Right atrium auricular region (tissue), 2 donors: ENCODE measurements at places on chromosomes 3 and 15. TPM values are rescaled to one million over a fixed set of nuclear protein-coding genes. Genes with fewer than 3 reads are reported as not detected.

Gene LRRC15
- 0.07 TPM for total RNA-seq

Gene ATP6V1A
- 21.7 TPM for total RNA-seq

Gene ROBO1
- total RNA-seq, result 7.6 TPM

Gene TGFBR2
- 210 TPM for total RNA-seq

GRCh38 chr15:78148392-78149067 is 632 bp upstream of the IDH3A start:
- no peaks in the 10 kb centered on the region for H3K36me3 ChIP-seq
- peak overlapping the region; percentile 97 for H3K27ac ChIP-seq

GRCh38 chr3:52798978-52799476 is 4.4 kb downstream of the ITIH3 start:
- no peaks in the 10 kb centered on the region for H3K36me3 ChIP-seq
- no peaks in the 10 kb centered on the region for H3K27me3 ChIP-seq

DNA sequence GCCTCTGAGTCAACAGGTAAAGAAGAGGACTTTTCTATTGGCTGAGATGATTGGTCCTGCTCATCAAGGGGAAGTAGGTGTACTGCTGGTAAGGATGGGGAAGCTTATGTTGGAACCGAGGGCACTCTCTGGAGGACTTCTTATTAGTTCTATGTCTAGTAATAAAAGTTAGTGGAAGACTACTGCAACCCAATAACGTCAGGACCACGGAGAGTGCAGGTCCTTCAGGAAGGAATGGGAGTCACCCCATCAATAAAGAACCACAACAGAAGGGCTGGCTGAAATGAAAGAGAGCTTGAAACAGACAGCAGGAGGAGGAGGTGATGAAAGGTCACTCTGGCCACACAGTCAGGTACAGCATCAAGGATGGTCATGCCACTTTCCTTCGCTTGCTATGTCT is 68.8 kb upstream of the PRR23E start:
- DNase-seq, result no peak
- H3K27ac ChIP-seq, result no peak overlapping the region
- H3K27me3 ChIP-seq, result no peaks in the 10 kb centered on the region

DNA sequence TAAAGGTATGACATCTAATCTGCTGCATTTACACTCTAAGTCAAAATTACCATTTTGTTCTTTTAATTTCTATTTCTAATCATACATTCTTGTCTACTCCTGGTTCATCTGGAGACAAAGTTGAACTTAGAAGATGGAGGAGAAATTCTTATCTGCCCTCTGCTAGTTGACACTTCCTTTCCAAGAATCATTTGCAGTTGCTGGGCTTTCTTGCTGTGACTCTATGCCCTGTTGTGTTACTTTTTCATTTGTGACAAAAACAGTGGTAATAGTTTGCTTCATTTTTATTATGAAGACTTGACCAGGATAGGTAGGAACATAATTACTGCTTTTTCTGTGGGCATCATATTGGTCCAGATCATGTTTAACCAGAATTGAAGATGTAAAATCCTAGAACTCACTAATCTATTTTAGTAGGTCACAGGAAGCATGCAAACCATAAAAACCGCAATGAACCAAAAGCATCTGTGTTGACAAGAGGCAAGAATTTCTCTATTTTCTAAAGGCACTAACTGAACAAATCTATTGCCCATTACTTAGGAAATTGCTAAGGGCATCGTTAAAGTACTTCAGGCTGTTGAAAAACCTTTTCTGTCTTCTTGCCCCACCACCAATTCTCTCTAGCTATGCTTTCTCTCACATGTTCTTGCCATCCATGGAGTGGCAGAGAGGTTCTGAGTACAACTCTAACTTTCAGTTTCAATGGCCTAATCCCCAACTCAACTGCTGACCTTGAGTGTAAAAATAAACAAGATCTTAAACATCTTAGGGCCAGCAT is 4.2 kb upstream of the CCR2 start:
- no peak for DNase-seq
- no peaks in the 10 kb centered on the region for H3K27me3 ChIP-seq
- H3K4me1 ChIP-seq, result no peaks in the 10 kb centered on the region
- no peaks in the 10 kb centered on the region for H3K36me3 ChIP-seq
- no peak overlapping the region for H3K4me3 ChIP-seq

GRCh38 chr3:7728566-7729519 is 772.8 kb upstream of the LMCD1 start:
- H3K4me3 ChIP-seq, result no peak overlapping the region
- DNase-seq, result no peak
- no peak overlapping the region for H3K27ac ChIP-seq
- H3K36me3 ChIP-seq, result no peaks in the 10 kb centered on the region
- H3K27me3 ChIP-seq, result no peaks in the 10 kb centered on the region

DNA sequence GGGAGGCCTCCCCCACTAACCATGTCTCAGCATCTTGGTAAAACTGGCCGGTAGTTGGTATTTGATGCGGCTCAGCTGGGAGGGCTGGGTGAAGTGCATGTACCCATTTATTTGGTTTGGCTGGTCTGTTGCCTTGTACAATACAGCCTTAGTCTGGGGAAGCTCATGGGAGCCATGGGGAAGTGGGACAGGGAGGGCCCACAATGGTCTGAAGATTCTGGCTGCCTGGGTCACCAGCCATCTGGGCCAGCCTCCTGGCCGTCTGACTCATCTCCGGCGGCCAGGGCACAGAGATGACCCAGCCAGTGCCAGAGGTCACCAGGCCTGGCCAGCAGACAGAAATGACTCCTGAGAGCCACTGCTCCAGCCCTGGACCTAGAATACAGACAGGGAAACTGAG is 51.6 kb upstream of the SMAD6 start:
- no peaks in the 10 kb centered on the region for H3K27me3 ChIP-seq
- peak; percentile 91 for DNase-seq
- no peaks in the 10 kb centered on the region for H3K36me3 ChIP-seq
- no peaks in the 10 kb centered on the region for H3K4me1 ChIP-seq
- H3K4me3 ChIP-seq, result no peak overlapping the region

GRCh38 chr3:135736740-135737139 is 228.8 kb upstream of the PPP2R3A start:
- no peak overlapping the region for H3K4me3 ChIP-seq
- no peaks in the 10 kb centered on the region for H3K36me3 ChIP-seq
- DNase-seq, result no peak
- no peak overlapping the region for H3K27ac ChIP-seq
- no peaks in the 10 kb centered on the region for H3K4me1 ChIP-seq

DNA sequence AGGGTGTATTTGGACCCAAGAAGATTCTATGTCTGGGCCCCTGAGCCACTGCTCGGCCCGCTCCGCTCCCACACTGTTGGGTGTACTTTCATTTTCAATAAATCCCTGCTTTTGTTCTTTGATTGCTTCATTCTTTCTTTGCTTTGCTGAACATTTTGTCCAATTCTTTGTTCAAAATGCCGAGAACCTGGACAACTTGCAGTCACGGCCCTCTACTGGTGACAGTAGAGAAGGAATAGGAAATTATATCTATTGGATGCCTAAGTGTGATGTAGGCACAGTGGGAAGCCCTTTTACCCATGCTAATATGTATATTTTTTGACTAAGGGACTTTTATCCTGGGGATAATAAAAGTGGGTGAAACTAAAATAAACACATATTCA is 340.8 kb downstream of the LRRC3B start:
- H3K4me3 ChIP-seq, result no peak overlapping the region
- no peak overlapping the region for H3K27ac ChIP-seq
- H3K36me3 ChIP-seq, result no peaks in the 10 kb centered on the region
- H3K4me1 ChIP-seq, result no peaks in the 10 kb centered on the region
- H3K27me3 ChIP-seq, result no peaks in the 10 kb centered on the region

DNA sequence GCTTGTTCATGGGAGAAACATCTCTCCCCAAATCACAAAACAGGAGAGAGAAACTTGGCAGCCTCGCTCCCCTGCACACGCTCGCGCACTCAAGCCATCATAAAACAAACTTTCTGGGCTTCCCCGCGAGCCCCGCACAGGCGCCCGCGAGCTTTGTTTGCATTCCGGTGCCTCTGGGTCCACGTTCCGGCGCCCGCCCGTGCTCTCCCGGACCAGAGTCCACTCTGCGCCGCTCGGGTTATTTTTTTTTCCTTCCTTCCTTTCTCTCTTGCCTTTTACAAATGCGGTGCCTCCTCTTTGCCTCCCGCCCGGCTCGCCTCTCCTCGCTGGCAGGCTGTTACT is 363 bp downstream of the MAGI1 start:
- peaks cover 32% of the 10 kb centered on the region for H3K4me1 ChIP-seq
- no peaks in the 10 kb centered on the region for H3K27me3 ChIP-seq
- no peaks in the 10 kb centered on the region for H3K36me3 ChIP-seq
- H3K27ac ChIP-seq, result peak overlapping the region; percentile 89
- H3K4me3 ChIP-seq, result peak overlapping the region; percentile 67

DNA sequence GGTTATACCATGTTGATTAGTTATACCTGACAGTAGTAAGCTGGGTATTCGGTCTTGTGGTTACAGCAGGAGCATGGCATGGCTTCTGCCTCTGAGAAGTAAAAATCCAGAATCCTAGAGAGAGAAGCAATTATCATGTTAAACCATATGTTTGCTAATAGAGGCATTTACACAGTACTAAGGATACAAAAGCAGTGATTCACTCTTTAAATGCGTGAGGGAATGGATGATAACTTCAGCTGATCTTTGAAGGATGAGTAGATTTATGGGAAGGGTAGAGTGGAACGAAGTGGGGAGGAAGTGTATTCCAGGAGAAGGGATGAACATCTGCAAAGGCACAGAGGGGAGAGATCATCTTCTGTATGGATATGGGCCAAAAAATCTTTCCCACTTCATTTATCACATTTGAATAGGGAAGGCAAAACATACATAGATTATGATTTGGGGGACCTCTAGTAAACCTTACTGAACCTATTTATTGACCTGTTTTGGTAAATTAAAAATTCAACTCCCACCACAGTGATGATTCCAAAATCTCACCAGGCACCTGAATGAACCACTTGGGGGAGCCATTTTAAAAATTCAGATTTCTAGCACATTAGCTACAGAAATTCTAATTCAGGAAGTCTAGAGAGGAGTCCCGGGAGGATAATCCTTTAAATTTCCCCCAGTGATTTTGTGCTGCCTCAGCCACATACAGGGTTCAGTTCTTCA is 35.1 kb downstream of the IGSF10 start:
- no peaks in the 10 kb centered on the region for H3K36me3 ChIP-seq
- no peak overlapping the region for H3K27ac ChIP-seq
- H3K4me3 ChIP-seq, result no peak overlapping the region
- no peak for DNase-seq
- no peaks in the 10 kb centered on the region for H3K27me3 ChIP-seq
- H3K4me1 ChIP-seq, result no peaks in the 10 kb centered on the region

GRCh38 chr3:55185380-55185779 is 257.5 kb upstream of the LRTM1 start:
- H3K27ac ChIP-seq, result no peak overlapping the region
- H3K36me3 ChIP-seq, result no peaks in the 10 kb centered on the region
- H3K27me3 ChIP-seq, result no peaks in the 10 kb centered on the region
- H3K4me1 ChIP-seq, result no peaks in the 10 kb centered on the region
- H3K4me3 ChIP-seq, result no peak overlapping the region
- DNase-seq, result no peak

DNA sequence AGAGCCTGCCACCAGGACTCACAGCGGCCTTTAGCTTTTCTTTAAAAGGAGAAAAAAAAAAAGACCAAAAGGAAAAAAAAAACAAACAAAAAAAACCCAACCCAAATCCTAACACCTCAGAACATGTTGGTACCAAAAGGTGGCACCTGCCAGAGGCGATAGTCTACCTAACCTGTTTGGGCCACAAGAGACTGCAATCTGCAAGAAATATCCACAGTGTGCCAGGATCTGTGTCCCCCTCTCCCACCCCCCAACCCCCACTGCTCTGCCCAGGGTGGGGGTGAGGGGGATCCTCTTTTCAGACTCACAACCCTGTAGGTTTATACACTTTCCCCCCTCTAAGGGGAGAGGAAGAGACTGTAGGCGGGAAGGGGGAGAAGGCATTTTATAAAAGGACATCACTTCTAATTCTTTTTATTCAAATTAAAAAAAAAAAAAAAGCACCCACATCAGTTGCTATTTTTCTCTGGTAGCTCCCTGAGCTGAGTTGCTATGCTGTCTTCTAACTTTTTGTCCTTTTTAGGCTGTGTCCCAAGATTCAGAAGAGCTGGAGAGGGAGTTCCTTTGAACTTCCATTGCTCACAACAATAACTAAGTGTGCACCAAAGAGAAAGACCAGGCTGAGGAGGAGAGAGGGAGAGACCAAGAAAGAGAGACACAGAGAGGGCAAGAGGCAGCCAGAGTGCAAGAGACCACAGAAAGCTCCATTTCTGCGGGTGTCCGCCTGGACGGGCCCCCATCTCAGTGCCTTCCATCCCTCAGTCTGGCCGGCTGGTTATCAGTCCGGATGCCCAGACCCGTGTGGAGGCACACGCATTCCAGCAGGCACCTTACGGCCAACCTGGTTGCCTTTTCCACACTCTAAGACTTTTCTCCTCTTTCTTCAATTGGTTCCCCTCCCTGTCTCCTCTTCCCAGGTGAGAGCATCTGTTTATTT is 48.9 kb downstream of the TLE3 start:
- H3K4me3 ChIP-seq, result no peak overlapping the region
- no peaks in the 10 kb centered on the region for H3K4me1 ChIP-seq
- DNase-seq, result no peak
- H3K36me3 ChIP-seq, result peaks cover 44% of the 10 kb centered on the region
- H3K27ac ChIP-seq, result no peak overlapping the region

- H3K27ac ChIP-seq, result no peak overlapping the region
- no peak for DNase-seq
- no peaks in the 10 kb centered on the region for H3K4me1 ChIP-seq
- H3K4me3 ChIP-seq, result no peak overlapping the region
Measured at GRCh38 chr3:56833022-56833421, 31.3 kb upstream of the ARHGEF3 start.

GRCh38 chr3:123720638-123721037 is 135.8 kb upstream of the HACD2 start:
- no peaks in the 10 kb centered on the region for H3K36me3 ChIP-seq
- H3K27ac ChIP-seq, result peak overlapping the region; percentile 71
- no peak for DNase-seq

GRCh38 chr3:107313711-107314110 is 63.5 kb upstream of the CCDC54 start:
- no peaks in the 10 kb centered on the region for H3K27me3 ChIP-seq
- no peak for DNase-seq
- H3K4me3 ChIP-seq, result no peak overlapping the region
- H3K27ac ChIP-seq, result no peak overlapping the region
- no peaks in the 10 kb centered on the region for H3K36me3 ChIP-seq

- H3K27me3 ChIP-seq, result no peaks in the 10 kb centered on the region
- DNase-seq, result no peak
- no peaks in the 10 kb centered on the region for H3K36me3 ChIP-seq
Measured at GRCh38 chr3:149489060-149489690, 14.7 kb downstream of the TM4SF4 start.

GRCh38 chr15:73965094-73965757 is 26.9 kb downstream of the STOML1 start:
- no peak for DNase-seq
- no peaks in the 10 kb centered on the region for H3K27me3 ChIP-seq
- H3K27ac ChIP-seq, result no peak overlapping the region
- no peaks in the 10 kb centered on the region for H3K36me3 ChIP-seq
- H3K4me3 ChIP-seq, result no peak overlapping the region

DNA sequence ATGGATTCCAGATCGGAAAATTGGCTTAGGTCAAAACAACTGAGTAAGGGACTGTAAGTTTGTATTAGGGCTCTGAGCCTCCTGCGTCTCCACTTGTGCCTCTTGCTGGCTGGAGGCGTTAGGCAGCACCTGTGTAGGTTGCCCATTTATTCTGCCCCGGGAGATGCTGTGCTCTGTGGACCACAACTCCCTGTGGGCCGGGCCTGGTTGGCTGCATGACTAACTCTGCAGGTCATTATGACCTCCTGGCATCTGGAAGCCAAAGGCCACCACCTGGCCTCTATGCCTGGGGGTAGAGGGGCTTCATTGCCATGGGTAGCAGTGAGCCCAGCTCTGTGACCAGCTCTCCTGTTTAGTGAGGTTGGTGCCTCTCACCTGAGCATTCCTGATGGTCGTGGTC is 36.0 kb upstream of the BDH1 start:
- no peak for DNase-seq
- no peaks in the 10 kb centered on the region for H3K27me3 ChIP-seq
- no peak overlapping the region for H3K27ac ChIP-seq
- H3K4me1 ChIP-seq, result no peaks in the 10 kb centered on the region
- no peak overlapping the region for H3K4me3 ChIP-seq
- H3K36me3 ChIP-seq, result no peaks in the 10 kb centered on the region
